ENCODE measurements at places on chromosomes 7 and 10. TPM values are rescaled to one million over a fixed set of nuclear protein-coding genes. Genes with fewer than 3 reads are reported as not detected.

- no peak for DNase-seq
These were observed 27.4 kb downstream of the TCF7L2 start for GRCh38 chr10:112977426-112977898.

GRCh38 chr7:81790120-81790500, 20.3 kb upstream of the HGF start:
- no peak for DNase-seq

DNA sequence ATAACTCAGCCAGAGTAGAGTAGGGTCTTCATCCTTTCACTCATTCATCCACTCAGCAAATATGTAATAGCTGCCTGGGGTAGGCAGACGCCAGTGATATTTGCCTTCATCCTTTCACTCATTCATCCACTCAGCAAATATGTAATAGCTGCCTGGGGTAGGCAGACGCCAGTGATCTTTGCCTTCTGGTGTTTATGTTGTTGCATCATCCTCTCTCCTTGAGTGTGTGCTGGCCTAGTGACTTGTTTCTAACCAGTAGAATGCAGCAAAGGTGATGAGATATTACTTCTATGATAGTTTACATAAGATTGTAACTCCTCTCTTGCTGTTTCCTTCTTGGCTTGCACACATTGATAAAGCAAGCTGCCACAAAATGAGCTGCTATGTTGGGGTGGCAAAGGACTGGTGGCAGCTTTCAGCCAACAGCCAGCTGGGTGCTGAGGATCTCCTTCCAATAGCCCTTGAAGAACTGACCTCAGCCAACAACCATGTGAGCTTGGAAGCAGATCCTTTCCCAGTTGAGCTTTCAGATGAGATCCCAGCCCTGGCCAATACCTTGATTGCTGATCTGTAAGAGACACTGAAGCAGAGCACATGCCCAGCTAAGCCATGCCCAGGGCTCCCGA, 23.2 kb upstream of the MTPN start:
- DNase-seq, result no peak

DNA sequence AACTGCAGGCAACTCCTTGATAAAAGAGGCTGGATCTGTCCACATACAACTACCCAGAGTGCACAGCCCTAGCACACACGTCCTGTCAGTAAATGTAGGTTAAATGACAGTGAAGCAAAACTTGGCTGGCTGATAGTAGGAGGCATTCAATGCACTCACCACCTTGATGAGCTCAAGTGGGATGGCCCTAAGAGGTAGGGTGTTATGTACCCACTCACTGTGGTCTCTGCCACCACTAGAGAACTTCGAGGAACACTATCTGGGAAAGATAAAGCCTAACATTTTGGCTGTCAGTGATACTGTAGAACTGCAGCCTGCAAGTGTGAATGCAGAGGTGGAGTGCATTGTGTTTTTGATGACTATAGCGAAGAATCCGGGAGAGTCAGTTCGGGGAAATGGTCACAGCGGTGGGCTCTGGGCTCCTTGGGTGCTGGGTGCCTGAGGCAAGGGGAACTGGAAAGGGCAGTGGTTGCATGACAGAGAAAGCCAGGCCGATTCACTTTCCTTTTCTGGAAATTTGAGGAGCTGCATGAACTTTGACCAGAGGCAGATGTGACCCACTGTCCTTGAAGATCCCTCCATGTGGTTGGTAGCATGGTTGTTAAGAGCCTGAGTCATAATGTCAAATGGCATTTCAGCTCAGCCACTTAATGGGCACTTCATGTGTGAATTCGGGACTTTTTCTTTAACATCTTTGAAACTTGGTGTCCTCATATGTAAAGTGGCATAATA, 93.1 kb upstream of the ZPBP start:
- no peak for DNase-seq

LIPF gene
- total RNA-seq, result not detected

EIF5AL1 gene
- total RNA-seq, result 0.75 TPM

DNA sequence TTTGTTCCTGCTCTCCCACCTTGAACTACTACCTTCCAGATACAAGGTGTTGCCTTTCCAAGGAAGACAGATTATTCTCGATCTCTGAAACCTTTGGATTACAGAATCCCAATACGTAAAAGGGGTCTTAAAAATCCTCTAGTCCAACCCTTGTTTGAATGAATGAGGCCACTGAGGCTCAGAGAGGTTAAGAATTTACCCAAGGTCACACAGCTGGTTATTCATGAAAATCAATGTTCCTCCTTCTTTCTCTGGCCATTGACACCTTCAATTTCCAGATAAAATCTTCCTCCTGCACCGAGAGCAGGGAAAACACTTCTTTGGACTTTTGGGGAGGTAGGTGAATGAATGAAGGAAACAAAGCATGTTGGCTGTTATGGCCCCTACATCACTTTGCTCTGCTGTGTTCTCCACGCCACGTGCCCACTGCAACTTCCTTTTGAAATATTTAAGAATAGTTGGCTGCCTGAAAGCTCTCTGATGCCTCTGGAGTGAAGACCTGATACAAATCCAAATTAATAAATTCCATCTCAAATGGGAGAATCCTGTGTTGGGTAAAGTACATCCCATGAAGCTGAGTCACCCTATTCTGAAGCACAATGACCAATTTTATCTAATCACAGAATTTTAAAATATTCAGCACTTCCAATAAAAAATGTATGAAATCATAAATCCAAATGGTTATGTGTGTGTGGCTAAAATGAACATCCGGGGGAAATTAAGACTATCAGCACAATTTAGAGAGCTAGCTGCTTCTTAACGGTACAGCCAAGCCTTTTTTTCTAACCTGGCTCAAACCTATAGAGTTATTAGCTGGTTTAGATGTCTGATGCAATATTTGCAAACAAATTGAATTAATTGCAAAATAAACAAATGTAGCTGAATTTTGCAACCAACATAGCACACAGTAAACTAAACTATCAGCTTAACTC, 7.3 kb downstream of the SVIL start:
- DNase-seq, result peak; percentile 51

GRCh38 chr7:34389332-34390078, 268.5 kb upstream of the NPSR1 start:
- DNase-seq, result no peak

DNA sequence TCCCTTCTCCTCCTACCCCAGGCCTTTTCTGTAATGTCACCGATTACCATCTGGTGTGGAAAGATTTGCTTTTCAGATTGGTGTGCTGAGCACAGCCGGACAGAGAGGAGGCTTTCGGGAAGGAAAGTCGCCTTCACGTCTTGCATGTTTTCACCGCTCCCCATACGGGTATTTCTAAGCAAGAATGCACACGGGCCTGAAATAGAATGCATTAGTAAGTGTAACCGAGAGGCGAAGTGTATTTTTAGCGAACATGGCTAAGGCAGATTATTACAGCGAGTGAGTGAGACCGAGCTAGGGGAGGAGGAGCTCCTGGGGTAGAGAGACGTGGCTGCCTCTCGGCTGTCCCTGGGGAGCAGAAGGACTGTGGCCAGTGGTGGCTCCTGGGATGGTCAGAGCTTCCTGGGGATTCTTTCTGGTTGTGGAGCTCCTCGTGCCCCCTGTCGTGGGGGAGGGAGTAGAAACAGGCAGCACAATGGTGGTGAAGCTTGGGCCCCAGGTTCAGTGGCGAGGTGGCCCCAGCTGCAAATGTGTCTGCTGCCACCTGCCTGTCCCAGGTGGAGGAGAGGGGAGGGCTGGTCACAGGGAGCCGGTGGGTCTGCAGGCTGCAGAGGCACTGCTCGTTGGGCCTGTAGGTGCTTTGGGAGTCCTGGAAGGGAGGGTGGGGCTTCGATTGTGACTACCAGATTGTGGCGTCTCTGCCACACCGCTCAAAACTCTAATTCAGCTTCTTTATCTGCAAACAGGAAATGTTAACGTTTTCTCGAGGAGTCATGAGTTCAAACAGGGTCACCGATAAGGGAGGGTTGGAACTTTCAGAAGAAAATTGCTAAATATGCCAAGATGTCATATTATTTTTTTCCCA, 135.8 kb downstream of the CAMK1D start:
- DNase-seq, result no peak

DNA sequence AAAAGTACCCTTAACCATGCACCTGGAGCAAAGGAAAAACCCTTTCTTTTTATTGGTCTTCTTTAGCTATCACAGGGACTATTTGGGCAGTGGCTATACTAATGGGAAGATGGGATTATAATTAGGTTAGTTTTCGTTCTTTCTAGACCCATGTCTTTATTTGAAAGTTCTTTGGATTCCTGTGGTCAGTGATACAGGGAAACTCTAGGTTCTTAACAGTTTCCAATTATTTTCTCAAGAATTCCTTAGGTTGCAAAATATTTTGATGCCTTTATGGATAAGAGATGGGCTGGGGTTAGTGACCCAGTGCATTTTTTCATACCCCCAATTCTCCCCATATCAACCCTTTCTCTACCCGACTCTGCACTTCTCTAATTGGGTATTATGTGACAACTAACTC, 49.0 kb downstream of the ADD3 start:
- DNase-seq, result no peak

STEAP2 gene
- total RNA-seq, result 4.7 TPM

- DNase-seq, result peak; percentile 87
These were observed 129.2 kb upstream of the NRBF2 start for GRCh38 chr10:63003816-63004453.

DNA sequence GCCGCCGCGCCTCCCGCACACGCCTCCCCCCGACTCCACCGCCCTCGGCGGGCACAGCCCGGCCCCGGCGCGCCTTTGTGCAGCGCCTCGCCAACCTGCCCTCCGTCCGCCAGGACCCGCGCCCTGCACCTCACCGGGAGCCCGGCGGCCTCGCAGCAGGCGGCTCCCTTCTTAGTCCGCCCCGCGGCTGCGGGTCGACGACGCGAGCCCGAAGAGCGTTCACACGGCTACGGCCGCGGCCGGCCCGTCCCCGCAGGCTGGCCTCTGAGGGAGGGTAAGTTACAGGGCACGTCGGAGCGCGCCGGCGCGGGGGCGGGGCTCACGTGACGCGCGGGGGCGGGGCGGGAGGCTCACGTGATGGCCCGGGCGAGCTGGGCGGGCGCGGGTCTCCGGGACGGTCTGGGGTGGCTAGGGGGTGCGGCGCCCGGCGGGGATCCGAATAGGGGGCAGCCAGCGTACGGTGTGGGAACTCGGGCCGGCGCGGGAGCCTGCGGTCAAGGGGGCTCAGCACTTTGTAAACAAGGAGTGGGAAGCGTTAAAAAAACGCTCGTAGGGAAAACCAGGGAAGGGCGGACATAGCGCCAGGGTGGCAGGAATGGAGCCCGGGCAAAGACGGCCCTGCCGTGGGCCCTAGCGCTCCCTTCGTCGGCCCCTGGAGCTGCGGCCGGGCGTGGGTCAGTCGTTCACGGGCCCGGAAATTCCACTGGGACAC, at the start of gene ARHGAP12:
ARHGAP12 (minus strand) TSS at position 283 of the 712 bp plus-strand sequence. CDS start 19,976 bp downstream, outside the sequence.
- peak; percentile 71 for DNase-seq

GRCh38 chr10:121339114-121339513, 259.1 kb downstream of the FGFR2 start:
- DNase-seq, result no peak

- DNase-seq, result no peak
These were observed 259.7 kb downstream of the PAXIP1 start for GRCh38 chr7:154743206-154743605.

DNA sequence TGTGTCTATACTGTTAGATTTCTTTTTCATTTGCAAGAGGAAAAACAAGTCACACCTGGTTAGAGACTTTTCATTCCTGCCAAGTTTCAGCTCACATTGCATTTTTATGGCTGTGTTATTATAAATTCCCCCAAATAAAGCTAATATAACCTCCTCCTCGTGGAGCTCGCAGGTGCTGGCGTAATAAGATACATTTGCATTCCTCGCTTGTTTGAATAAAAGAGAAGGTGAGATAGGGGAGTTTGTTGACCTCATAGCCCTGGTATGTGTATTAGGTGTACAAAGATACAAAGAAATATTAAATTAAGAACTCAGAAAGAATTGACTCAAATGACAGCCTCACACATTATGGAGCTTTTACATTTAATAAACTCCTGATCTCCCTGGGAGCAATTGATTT, 257.7 kb upstream of the SP8 start:
- peak; percentile 17 for DNase-seq

DNA sequence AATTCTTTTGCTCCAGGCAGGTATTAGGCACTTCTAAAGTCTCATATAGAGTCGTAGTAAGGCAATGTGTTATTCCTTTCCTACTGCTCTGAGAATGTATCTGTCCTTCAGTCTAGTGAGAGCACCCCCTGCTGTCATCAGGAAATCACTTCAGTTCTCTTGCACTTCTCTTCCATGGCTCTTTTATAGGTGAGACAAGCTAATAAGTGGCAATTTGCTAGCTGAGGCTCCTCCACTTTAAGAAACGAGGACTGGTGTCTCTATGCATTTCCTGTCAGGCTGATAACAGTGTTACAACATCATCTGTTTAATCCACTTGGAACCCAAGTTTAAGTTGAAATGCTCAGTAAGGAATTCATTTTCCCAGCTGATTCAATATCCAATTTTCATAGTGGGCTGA, 350.6 kb downstream of the TFEC start:
- DNase-seq, result peak; percentile 61

- no peak for DNase-seq
These were observed 82.9 kb upstream of the DDC start for GRCh38 chr7:50648076-50648475.

MXI1 gene
- 15.6 TPM for total RNA-seq

DNA sequence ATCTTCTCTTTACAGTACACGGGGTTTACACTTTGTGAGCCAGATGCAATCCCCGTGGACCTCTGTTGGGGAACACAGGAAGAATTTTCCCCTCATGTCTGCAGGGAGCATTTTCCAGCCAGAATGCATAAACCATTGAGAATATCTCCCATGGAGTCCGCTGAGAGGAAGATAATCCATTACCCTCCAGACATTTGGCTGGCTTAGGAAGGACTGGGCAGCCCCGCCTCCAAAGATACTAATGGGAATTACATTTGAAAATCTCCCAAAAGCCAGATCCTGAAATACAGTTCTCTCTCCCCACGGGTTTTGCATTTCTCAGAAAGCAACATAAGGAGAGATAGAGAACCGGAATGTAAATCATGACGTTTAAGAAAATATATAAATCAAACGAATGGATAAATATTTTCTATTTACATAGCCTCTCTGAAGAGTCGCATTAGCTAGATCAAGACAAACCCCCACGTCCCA, 53.5 kb downstream of the TRIL start:
- DNase-seq, result no peak

- no peak for DNase-seq
These were observed 36.5 kb downstream of the ATAD1 start for GRCh38 chr10:87781545-87781944.

DNA sequence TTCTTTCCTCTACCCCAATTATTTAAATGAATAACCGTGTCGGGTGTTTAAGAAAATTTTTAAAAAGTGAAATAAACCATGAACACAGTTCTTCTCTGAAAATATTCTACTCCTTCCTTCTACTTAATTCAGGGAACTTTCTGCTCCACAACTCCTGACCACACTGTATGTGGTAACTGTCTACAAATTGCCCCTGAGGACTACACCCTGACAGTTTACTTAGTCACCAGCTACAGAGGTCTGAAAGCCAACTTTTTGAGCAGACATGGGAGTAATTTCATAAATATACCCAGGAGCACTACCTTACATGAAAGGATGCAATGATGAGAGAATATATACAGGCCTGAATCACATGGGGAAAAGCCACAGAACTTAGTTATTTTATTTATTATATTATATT, 523.2 kb upstream of the SORCS1 start:
- DNase-seq, result peak; percentile 9

GRCh38 chr10:42932735-42933447, 144.0 kb upstream of the RET start:
- DNase-seq, result no peak

- no peak for DNase-seq
These were observed at the start of gene AMZ1 for GRCh38 chr7:2687881-2688318. TSS of gene AMZ1 (plus strand) at chr7:2688202. CDS start at chr7:2700452, 12,250 bp downstream.

All from PC-3 (cell line).